Aortic smooth muscle cell (primary cell): ENCODE measurements at places on chromosomes 5 and 9. TPM values are rescaled to one million over a fixed set of nuclear protein-coding genes. Genes with fewer than 3 reads are reported as not detected.

Gene PCDHB14
- total RNA-seq: 0.92 and 1.1 TPM in 2 replicates

Gene ZFP37
- 1.2 and 1.8 TPM in 2 replicates for total RNA-seq

Gene BARHL1
- not detected in 2 replicates for total RNA-seq

Gene NIPAL4
- not detected in 2 replicates for total RNA-seq

Gene FRMD3
- total RNA-seq: 3.7 and 3.9 TPM in 2 replicates

Gene SNCAIP
- 0.93 and 1.5 TPM in 2 replicates for total RNA-seq

Gene PCDHA11
- 0.06 and 0.13 TPM in 2 replicates for total RNA-seq

Gene FOXD4L6
- total RNA-seq: 0.06 TPM in 1 of 2 replicates, not detected in the other

Gene EIF4E1B
- total RNA-seq: not detected in 2 replicates

Gene SPINK4
- not detected in 2 replicates for total RNA-seq

Gene RPL7A
- total RNA-seq: 2,146 and 2,339 TPM in 2 replicates

Gene SMIM33
- total RNA-seq: not detected in 2 replicates

Gene FCN2
- total RNA-seq: not detected in 2 replicates

Gene ARHGEF28
- 8.5 and 18.7 TPM in 2 replicates for total RNA-seq

Gene PPIC
- total RNA-seq: 59.2 and 74.4 TPM in 2 replicates

Gene LEAP2
- total RNA-seq: 0.06 and 0.26 TPM in 2 replicates

Gene SYK
- total RNA-seq: under 0.01 TPM in 1 of 2 replicates, not detected in the other

Gene PCDHGA4
- 4.0 and 7.5 TPM in 2 replicates for total RNA-seq

Gene RASGRF2
- total RNA-seq: 2.0 and 2.7 TPM in 2 replicates

Gene HEMGN
- total RNA-seq: not detected in 2 replicates
